ENCODE measurements at places on chromosomes 7 and 10.

DNA sequence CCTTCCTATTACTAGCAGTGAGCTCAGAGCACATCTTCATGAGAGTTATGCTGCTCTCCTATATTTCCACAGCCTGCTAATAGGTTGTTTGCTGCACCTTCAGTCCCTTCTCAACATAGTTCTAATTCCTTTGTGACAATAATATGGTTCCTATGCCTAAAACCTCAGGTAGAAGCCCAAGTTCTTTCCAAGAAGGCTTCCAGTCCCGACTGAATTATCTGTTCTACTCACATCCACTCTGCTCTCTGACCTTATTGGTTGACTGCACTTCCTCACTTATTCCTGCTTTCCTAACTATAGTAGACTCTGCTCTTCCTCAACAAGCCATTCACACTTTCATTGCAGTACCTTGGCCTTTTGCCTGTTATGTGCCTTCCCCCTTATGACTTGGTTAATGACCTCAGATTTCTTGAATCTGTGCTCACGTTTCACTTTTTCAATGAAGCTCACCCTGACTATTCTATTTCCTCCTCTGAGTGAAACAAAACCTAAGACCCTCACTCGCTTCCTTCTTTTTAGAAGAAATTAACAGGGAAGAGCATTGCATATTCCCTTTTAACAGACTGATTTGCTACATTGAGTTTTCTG is 132.7 kb downstream of the MDFIC start:
- DNase-seq = no peak

DNA sequence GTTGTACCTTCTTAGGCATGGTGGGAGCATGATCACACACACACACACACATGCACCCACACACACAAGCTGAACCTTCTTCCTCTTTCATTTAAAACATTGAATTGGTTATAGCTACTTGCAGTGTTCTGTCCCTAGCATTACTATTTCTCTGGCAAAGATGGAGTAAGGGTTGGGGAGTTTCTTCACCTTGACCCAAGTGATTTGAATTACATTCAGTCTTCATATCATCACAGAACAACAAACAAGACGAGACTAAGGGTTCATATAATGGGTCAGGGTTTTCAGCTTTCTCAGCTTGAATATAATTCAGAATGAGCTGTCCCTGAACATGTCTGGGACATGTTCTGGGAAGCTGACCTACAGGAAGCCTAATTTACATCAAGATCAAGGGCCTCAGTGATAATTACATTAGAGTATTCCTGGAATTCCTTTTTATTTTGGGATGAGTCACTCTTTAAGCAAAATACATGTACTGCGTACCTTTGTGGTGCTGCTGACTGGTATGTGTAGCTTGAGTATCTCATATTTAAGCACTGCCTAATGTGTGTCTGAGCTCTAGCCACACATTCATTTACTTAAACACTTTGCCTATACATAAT is 213.5 kb upstream of the TMEM229A start:
- DNase-seq = no peak

GRCh38 chr10:95831076-95831475 is 75.1 kb downstream of the ENTPD1 start:
- DNase-seq = no peak

DNA sequence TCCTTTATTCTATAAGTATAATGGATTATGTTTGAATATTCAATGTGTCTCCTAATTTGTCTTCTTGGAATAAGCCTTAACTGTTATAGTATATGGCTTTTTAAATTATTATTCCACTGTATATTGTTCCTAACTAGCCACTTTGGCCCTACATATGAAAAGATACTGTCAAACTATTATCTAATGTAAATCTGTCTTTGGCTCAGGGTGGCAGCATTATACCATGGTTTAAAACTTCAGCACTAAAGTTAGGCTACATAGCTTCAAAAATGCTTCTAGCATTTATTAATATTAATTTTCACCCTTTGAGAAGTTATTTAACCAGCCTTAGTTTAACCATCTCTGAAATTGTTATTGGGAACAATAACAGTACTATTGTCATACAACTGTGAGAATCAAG is 543.1 kb upstream of the MBL2 start:
- no peak for DNase-seq
